Endodermal cell (in vitro differentiated cells): ENCODE measurements at places on chromosomes 6 and 20. TPM values are rescaled to one million over a fixed set of nuclear protein-coding genes. Genes with fewer than 3 reads are reported as not detected.

Gene EYA2
- 8.9 to 14.8 TPM (median 9.1 TPM) in 3 replicates for total RNA-seq

Gene HFE
- total RNA-seq: 1.2 and 1.8 TPM in 2 replicates

- H3K4me3 ChIP-seq: no peak overlapping the region
- no peak for DNase-seq
- no peak overlapping the region for H3K27ac ChIP-seq
Observed at GRCh38 chr20:45157962-45158361, 16.7 kb upstream of the PI3 start.

DNA sequence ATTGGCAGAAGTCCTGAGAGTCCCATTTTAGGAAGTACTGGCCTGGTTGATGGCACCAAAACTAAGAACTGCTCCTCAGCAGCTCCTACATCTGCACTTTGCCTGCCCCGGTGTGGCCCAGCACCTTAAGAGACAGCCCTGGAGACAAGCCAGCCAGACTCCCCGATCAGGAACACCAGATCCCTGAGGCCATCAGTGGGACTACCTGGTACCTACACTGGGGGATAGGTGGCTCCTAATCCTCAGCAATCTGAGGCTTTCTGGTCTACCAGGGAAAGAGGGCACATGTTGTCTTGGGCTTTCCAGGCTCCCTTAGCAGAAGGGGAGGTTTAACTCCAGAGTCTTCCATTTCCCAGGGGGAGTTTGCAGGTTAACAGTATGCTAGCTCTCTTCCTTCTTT lies at the start of gene WFDC6:
TSS of gene WFDC6 (minus strand) at position 101 of the 400 bp plus-strand sequence. CDS start at position 26, 75 bp downstream.
- no peak for DNase-seq
- no peaks in the 10 kb centered on the region for H3K4me1 ChIP-seq
- H3K4me3 ChIP-seq: no peak within 1 kb of the TSS

Gene TRIM10
- not detected in 3 replicates for total RNA-seq

DNA sequence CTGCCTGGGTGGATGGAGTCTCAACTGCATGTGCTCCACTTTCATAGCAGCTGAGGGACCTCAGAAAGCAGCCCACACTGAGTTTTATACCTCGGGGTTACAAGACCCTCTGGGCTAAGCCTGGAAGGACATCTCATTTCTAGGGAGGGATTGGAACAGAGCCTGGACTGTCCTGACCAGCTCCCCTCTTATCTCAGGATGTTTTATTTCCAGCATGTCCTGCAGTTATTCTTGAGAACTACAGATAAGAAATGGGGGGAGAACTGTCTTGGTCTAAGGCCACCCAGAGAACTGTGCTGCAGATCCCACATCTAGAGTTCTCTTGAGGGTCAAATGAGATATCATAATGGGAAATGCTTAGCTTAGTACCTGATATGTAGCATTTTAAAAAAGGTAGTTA lies 97.3 kb upstream of the CHD6 start:
- no peak overlapping the region for H3K4me3 ChIP-seq
- no peaks in the 10 kb centered on the region for H3K4me1 ChIP-seq
- H3K36me3 ChIP-seq: no peaks in the 10 kb centered on the region
- DNase-seq: no peak
- no peak overlapping the region for H3K27ac ChIP-seq
- no peaks in the 10 kb centered on the region for H3K27me3 ChIP-seq

Gene KCNS1
- total RNA-seq: 0.18 to 0.34 TPM (median 0.28 TPM) in 3 replicates

DNA sequence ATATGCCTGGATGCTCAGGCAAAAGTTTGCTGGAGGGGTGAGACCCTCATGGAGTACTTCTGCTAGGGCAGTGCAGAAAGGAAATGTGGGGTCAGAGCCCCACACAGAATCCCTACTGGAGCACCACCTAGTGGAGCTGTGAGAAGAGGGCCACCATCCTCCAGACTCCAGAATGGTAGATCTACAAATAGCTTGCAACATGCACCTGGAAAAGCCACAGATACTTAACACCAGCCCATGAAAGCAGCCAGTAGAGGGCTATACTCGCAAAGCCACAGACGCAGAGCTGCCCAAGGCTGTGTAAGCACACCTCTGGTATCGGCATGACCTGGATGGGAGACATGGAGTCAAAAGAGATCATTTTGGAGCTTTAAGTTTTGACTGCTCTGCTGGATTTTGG lies 60.7 kb upstream of the GJE1 start:
- no peaks in the 10 kb centered on the region for H3K36me3 ChIP-seq
- DNase-seq: peak; percentile 76
- no peak overlapping the region for H3K27ac ChIP-seq
- no peaks in the 10 kb centered on the region for H3K27me3 ChIP-seq

Gene GSTA3
- total RNA-seq: not detected in 2 replicates

Gene FNDC1
- total RNA-seq: 0.34 and 0.55 TPM in 2 replicates
